Stimulated activated CD4-positive, alpha-beta T cell treated with anti-CD3 and anti-CD28 coated beads, TNF-alpha, amount 100 ng/mL, for 24 hours (primary cell): ENCODE measurements at places on chromosomes 7 and 10.

- DNase-seq = no peak
Observed at GRCh38 chr10:86316990-86317389, 49.6 kb downstream of the GRID1 start.

DNA sequence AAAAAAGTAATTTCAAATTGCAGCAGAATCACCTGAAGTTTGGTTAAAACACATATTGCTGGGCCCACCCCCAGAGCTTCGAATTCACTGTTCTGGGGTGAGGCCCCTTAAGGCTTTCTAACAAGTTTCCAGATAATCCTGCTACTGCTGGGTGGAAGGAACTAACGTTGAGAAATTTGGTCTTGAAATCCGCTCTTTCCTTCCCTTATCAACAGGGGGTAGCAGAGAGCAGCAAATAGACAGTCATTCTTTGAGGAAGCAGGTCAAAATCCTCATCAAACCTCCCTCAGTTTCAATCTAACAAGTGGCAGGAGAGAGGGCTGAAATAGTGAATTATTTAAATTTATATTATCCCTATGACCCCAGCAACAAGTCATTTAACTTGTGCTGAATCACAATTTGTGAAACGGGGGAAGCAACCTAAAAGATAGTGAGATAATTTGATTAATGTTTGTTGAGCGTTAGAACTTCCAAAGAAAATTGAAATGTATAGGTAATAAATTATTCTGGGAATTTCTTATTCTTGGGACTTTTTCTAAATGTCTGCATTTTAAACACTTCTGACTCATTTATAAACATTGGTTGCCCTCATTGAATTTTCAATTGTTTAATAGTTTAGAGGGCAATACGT is 21.7 kb upstream of the MALSU1 start:
- no peak for DNase-seq

- DNase-seq = no peak
Observed at GRCh38 chr10:11876805-11877590, 53.8 kb downstream of the PROSER2 start.

DNA sequence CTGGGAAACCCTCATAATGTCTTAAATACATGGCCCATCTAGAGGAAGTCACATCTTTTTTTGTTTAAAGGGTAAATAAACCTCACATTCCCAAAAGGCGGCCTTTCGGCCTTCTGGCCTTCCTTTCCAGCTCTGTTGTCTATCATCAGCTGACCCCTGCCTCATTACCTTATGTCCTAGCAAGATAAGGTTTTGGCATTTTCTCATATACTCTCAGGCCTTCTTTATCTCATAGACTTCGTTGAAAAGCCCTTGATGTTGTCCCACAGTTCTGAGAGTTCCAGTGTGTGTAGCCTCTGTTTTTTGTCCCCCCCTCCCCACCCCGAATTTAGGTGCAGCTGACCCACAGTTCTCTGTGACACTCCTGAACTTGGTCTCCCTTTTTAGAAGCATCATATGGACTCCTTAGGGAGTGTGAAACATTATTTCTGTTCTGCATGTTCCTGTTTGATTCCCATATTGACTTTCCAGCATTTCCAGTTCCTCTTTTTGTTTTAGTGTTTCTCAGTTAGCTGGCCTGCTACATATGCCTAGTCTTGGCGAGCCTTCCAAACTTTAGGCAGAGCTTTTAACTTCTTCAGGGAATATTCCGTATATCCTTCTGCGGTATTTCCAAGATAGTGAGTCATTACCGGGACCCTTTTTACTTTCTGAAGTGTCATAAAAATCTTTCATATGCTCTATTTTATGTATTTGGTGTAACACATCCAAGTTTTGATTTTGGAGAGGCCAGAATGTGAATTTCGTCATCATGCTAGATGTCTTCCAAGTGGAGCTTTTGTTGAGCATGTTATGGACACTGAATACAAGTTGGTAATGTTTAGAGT is 138.5 kb downstream of the LRRC4 start:
- no peak for DNase-seq

- DNase-seq = no peak
Observed at GRCh38 chr7:93923942-93924341, 2.4 kb downstream of the GNG11 start.

DNA sequence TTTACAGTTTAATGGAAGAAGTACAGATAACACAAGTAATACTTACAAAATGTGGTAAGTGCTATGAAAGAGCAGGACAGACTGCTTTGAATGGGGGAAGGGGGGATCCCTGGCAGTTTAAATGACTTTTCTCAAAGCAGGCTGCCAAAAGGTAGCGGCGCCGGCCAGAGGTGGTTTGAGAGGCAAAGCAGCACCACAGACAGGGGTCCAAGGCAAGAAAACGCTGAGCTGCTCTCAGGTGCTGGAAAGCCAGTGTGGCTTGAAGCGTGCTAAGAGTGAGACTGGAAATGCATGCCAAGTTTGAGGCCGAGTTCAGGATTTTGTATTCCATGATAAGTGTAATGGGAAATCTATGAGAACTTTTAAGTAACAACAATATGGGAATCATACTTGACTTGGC is 437.7 kb downstream of the AUTS2 start:
- DNase-seq = no peak

- DNase-seq = no peak
Observed at GRCh38 chr10:110035070-110035921, 27.5 kb downstream of the ADD3 start.

DNA sequence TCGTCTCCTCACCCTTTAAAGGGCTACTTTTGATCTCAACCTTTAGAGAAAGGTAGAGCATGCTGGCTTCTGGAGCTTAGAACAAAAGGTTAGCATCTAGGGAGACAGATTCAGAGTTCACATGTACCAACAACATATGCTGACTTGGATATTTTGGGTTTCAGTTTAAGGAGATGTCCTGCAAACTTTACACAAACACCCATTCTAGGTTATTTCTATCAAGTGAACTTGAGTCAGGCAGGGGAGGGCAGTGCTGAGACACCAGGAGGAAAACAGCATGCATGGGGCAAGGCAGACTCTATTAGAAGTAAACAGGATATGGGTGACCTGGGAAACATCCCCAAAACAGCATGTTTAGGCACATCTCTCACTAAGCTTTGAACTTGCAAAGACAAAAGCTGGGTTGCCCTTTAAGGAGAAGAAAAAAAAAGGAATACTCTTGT is 43.8 kb downstream of the ARL4A start:
- DNase-seq = no peak

GRCh38 chr10:93495654-93496321 is 624 bp upstream of the CEP55 start:
- DNase-seq = peak; percentile 9

GRCh38 chr10:48382982-48383381 is 76.5 kb downstream of the MAPK8 start:
- DNase-seq = no peak

DNA sequence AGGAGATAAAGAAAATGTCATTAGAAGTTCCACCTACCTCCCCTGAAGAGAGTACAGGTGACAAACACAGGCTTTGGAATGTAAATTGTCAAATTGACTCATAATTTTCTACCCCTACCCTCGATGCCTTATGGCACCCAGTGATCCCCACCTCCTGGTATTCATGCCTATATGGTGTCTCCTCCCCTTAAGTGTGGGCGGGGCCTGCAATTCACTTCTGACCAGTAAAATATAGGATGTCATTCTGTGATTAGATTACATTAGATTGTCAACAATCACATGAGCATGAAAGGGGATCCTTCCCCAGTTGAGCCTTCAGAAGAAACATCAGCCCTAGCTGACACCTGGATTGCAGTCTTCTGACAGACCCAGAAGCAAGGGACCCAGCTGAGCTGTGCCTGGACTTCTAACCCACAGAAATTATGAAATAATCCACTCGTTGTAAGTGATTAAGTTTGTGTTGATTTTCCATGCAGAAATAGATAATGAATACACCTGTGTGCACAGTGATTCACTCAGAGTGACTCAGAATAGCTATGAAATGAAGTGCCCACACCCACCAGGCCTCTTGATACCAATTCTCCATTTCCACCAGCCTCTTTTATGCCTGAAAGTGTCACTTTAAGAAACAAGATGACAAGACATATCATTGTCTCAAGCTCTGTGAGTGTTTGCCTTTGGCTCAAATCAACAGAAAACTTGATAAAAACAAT is 8.5 kb upstream of the SLC39A12 start:
- no peak for DNase-seq

DNA sequence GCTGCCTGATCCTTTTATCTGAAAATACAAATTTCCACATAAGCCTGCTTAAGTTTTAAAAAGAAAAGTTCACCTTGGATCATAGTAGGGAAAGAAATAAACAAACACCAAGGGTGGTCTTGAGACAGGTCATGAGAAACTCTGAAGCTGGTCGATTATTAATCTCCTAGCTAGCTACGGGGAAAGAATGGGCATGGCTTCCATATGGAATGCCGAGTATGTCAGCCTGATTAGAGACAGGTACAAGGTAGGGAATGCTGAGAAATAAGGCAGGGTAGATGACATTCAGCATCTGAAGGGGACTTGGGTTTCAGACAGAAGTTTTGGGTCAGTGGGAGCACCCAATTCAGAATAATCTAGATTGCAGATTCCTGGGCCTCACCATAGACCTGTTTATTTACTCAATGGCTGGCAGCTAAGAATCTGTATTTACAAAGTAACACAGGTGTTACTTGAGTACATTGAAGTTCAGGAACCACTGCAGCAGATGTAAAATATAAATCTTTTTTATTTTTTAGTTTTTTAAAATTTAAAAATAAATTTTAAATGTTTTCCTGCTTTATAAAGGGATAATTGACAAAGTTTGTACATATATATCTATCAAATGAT is 49.0 kb downstream of the SCIN start:
- no peak for DNase-seq

DNA sequence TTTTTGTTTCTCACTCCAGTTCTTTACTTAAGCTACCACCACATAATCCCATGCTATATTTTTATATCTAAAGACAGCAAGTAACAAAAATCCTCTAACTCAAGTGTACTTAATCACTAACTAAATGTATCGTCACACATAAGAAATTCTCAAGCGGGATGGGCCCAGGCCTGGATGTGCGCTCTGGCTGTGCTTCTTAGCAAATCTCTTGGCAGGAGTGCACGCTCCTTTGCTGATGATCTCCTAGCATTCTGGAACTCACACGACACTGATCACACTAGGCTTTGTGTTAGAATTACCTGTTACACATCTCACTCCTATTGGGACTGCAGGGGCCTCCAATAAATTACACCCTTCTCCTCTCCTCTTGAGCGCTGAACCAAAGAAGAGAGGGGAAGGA is 46.7 kb upstream of the CALD1 start:
- DNase-seq = no peak

DNA sequence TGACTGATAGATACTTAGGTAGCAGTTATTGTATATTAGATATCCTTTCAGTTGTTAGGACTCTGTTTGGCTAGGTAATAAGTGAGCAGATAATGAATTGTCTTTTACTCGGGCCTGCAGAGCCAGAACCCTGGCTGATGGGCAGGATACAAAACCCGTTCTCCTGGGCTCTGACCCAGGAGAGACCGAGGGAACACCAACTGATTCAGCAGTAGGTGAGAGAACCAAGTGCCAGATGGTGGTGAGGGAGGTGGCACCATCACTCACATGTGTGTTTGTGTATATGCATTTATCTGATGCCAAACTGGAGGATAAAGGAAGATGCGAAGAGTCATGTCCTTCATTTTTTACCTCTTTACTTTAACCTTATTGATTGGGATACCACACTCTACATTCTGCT is 115.7 kb upstream of the SAMD8 start:
- DNase-seq = no peak

GRCh38 chr7:96415293-96415940 is 93.5 kb upstream of the SLC25A13 start:
- no peak for DNase-seq

DNA sequence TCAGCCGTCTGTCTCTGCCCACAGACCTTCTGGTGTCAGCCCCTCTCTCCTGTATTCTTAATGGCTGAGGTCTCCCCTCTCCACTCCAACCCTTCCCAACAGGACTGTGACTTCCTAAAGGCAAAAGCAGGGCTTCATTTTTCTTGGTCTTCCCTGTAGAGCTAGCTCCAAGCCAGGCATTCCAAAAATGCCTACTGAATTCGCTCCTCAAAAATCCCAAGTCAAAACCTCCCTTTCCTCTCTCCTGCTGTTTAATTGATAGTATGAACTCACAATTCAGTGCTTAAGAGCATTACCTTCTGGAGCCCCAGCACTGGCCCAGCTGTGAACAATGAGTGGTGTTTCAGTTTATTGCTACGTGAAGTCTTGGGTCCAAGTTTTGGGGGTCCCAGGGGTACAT is 628.4 kb downstream of the PARD3 start:
- DNase-seq = no peak

GRCh38 chr7:98998821-98999725 is 120.7 kb downstream of the TRRAP start:
- no peak for DNase-seq

GRCh38 chr10:119413471-119414080 is 128.9 kb downstream of the RGS10 start:
- DNase-seq = no peak

DNA sequence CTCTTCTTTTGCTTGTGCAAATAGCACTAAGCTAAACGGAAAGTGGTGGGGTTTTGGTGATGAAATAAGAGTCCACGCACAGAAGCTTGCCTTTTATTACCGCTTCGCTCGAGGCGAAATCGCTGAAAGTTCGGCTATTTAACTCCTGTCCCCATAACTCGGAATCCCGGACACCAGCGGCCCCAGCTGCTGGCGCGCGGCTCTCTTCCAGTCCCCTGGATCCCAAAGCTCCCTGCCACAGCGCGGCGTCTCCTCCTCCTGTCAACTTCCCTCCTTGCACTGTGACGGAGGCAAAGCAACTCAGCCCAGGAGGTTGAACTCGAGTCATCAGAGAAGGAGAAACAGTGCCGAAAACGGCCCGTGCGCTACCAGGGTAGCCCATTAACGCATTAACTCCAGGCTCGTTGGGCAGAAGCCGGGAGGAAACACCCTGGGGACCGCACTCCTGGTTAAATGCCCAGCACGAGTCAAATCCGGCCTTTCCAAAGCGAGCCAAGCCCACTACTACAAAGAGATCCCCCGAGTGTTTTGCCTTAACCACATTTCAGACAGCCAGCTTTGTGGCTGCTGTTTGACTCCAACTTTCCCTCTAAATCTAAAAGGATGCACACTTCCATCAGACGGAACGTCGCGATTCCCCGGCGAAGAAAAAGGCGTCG is 1.3 kb downstream of the SEMA3D start:
- DNase-seq = no peak

GRCh38 chr7:20828947-20829346 is 42.3 kb upstream of the SP8 start:
- no peak for DNase-seq

GRCh38 chr10:35019041-35020024 is 70.8 kb downstream of the CUL2 start:
- no peak for DNase-seq
